ENCODE measurements at places on chromosomes 13 and 19. TPM values are rescaled to one million over a fixed set of nuclear protein-coding genes. Genes with fewer than 3 reads are reported as not detected.

The CYP4F2 gene
- not detected for total RNA-seq

The KLK1 gene
- not detected for total RNA-seq

The RFXAP gene
- 5.0 TPM for total RNA-seq

The OR7D4 gene
- total RNA-seq, result not detected

The PLIN5 gene
- not detected for total RNA-seq

The ZNF382 gene
- 17.3 TPM for total RNA-seq

The WDR88 gene
- not detected for total RNA-seq

The ETV2 gene
- 1.6 TPM for total RNA-seq

DNA sequence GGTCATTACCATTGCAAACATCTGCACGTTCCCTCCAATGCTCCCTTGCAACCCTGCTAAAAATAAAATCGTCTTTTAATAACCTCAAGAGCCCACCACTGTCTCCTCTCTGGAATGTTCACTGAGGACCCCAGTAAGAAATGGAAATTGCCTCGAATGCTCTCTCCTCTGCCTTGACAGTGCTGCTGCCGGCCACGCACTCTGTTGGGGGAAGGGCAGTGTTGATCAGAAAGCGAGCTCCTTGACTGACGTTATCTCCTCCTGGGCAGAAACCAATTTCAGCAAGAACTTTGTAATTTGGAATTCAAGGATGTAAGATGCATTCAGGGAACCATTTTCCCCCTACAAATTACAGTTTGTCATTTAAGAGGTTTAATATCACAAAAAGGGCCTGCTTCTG is 718.5 kb downstream of the UQCRFS1 start:
- H3K4me1 ChIP-seq, result no peaks in the 10 kb centered on the region
- DNase-seq, result no peak
- H3K4me3 ChIP-seq, result no peak overlapping the region
- H3K27me3 ChIP-seq, result no peaks in the 10 kb centered on the region
- no peaks in the 10 kb centered on the region for H3K36me3 ChIP-seq

DNA sequence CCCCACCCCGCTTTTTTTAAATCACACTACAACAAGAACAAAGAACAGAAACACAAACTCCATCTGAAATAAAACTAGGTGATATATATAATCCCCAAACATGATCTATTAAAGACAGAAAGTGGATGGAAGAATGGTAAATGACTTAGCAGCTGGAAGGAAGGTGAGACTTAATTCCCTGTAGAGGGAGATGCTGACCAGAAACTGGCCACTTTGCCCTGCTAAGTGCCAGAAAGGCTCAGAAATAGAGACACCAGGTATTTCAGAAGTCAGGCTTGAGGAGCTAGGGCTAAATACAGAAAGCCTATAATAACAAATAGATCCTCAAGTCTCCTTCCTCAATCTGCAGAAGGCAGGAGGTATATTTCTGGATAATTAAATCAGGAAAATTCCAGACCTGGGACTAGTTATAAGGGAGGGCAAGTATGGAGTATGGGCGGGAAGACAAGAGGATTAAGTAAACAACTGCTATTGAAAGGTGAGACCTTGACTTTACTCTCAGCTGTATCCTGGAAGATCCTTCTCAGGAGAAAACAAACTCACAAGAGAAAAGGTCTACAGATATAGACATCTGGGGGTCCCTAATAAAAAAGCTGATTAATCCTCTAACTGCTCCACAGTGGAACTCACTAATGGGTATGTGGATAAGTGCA is 32.2 kb downstream of the MTRF1 start:
- H3K36me3 ChIP-seq, result peaks cover 6% of the 10 kb centered on the region
- H3K4me3 ChIP-seq, result no peak overlapping the region

DNA sequence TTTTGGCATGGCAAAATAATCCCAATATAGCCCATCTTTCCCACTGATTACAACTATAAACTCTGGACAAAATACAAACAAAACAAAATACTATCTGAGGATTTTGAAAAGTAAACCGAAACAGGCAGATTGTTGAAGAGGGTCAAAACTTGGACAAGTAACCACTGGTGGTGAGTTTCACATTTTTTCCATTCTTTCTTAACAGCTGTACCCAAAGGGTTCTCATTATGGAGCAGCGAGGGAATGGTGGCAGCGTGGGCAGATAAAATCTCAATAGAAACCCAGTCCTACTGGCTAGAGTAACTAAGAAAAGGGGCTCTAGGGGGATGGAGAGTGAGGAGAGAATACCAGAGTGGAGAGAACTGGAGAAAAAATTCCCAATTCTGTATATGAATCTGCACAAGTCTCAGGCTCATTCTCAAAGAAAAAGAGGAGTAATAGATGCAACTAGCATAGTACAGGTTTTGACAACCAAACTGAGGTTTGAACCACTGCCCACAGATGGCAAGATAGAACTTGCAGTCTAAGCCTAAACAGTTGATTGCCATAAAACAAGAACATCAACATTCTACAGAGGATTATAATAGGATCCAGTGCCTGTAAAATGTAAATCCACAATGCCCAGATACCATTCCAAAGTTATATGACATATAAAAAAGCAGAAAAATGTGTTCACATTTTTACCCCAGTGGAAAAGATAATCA is 284.5 kb downstream of the KCNRG start:
- peaks cover 3% of the 10 kb centered on the region for H3K36me3 ChIP-seq
- no peaks in the 10 kb centered on the region for H3K27me3 ChIP-seq
- no peak overlapping the region for H3K4me3 ChIP-seq
- no peak for DNase-seq

- H3K27me3 ChIP-seq, result no peaks in the 10 kb centered on the region
- peak overlapping the region; percentile 22 for H3K27ac ChIP-seq
- no peaks in the 10 kb centered on the region for H3K36me3 ChIP-seq
- no peak for DNase-seq
- no peak overlapping the region for H3K4me3 ChIP-seq
- H3K4me1 ChIP-seq, result peaks cover 27% of the 10 kb centered on the region
These were observed 27.8 kb upstream of the IGSF23 start for GRCh38 chr19:44585371-44586133.

- H3K4me3 ChIP-seq, result no peak overlapping the region
- DNase-seq, result no peak
- H3K36me3 ChIP-seq, result no peaks in the 10 kb centered on the region
- no peaks in the 10 kb centered on the region for H3K27me3 ChIP-seq
- H3K4me1 ChIP-seq, result no peaks in the 10 kb centered on the region
These were observed 458.4 kb downstream of the SLITRK1 start for GRCh38 chr13:83423861-83424260.

- peaks cover 24% of the 10 kb centered on the region for H3K27me3 ChIP-seq
- no peak overlapping the region for H3K4me3 ChIP-seq
- no peaks in the 10 kb centered on the region for H3K4me1 ChIP-seq
- H3K36me3 ChIP-seq, result peaks cover 2% of the 10 kb centered on the region
- no peak overlapping the region for H3K27ac ChIP-seq
- DNase-seq, result no peak
These were observed 8.7 kb downstream of the ACER1 start for GRCh38 chr19:6324757-6325156.

- H3K36me3 ChIP-seq, result peaks cover 6% of the 10 kb centered on the region
- peaks cover 55% of the 10 kb centered on the region for H3K4me1 ChIP-seq
- no peak overlapping the region for H3K4me3 ChIP-seq
- no peak for DNase-seq
- H3K27ac ChIP-seq, result peak overlapping the region; percentile 86
These were observed 65.1 kb upstream of the NPAS1 start for GRCh38 chr19:46954502-46954992.

- peaks cover 2% of the 10 kb centered on the region for H3K36me3 ChIP-seq
- H3K27ac ChIP-seq, result no peak overlapping the region
- H3K4me1 ChIP-seq, result no peaks in the 10 kb centered on the region
- H3K27me3 ChIP-seq, result no peaks in the 10 kb centered on the region
- DNase-seq, result no peak
These were observed 31.7 kb upstream of the USP29 start for GRCh38 chr19:57088133-57088532.

DNA sequence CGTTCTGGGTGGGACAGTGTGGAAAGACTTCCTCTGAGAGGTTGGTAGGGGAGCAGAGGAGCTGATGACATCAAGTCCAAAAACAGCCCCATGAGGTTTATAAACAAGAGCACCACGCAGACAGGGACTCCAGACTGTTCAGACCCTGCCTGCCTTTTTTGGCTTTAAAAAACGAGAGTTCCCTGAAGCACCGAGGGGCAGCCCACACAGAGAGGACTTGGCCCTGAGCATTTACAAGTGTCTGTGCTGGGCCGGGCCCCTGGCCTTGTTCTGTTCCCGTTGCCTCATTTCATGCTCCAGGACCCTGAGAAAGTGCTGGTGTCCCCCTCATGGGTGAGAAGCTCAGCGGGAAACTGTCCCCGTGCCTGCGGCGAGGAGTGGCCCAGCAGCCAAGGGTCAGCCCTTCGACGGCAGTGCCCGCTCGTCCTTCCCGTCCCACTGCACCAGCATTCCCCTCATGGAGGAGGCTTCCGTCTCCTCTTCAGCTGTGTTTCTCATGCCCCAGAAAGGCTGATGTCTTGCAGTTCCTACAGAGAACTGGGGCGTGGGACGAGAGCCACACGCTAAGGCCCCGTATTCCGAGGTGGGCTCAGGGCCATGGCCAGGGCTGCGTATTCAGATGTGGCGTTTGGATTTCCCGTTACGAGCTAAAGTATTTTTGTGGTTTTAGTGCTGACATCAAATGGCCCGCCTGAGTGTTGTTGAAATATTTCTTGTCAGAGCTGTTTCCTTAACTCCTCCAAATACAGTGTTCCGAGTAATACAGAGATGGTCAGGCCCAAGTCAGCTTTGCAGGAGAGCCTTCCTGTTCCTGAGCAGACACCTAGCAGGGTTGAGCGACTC is 93.5 kb downstream of the ATP11A start:
- peaks cover 2% of the 10 kb centered on the region for H3K36me3 ChIP-seq
- H3K4me3 ChIP-seq, result no peak overlapping the region
- H3K27ac ChIP-seq, result peak overlapping the region; percentile 32
- H3K27me3 ChIP-seq, result no peaks in the 10 kb centered on the region
- no peak for DNase-seq

- no peak overlapping the region for H3K4me3 ChIP-seq
- H3K27me3 ChIP-seq, result no peaks in the 10 kb centered on the region
These were observed 10.8 kb downstream of the PPP1R12C start for GRCh38 chr19:55106591-55106990.

GRCh38 chr19:34127684-34128189 is 44.6 kb upstream of the LSM14A start:
- no peak for DNase-seq
- H3K27ac ChIP-seq, result no peak overlapping the region
- H3K27me3 ChIP-seq, result peaks cover 3% of the 10 kb centered on the region
- no peak overlapping the region for H3K4me3 ChIP-seq
- no peaks in the 10 kb centered on the region for H3K4me1 ChIP-seq

GRCh38 chr13:102203718-102204117 is 198.1 kb downstream of the FGF14 start:
- H3K27ac ChIP-seq, result no peak overlapping the region
- H3K4me3 ChIP-seq, result no peak overlapping the region
- DNase-seq, result no peak

DNA sequence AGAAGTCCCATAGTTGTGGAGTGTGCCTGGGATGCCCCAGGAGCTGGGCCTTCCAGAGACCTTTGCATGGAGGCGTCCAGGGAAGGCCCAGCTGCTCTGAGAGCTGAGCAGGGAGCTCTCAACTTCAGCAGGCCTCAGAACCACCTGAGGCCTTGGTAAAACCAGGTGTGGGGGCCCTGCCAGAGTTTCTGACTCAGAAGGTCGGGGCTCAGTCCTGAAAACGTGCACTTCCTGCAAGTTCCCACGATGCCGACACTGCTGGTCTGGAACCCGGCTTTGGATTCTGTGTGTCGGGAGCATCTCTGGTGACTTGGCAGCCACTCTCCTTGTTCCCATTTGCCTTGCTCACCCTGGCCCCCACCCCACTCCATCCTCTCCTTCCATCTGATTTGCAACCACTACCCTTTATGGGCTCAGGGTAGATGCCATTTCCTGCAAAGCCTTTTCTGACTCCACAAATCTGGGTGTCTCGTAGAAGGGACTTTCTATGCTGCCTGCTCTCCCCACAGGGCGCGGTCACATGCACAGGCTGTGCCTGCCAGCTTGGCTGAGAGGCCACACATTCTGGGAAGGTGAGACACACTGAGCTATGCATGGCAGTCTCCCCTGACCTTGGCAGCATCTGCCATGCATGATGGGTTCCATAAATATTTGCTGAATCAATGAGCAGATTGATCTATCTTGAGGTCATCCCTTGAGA is 244.7 kb downstream of the COL4A1 start:
- DNase-seq, result no peak
- H3K27me3 ChIP-seq, result no peaks in the 10 kb centered on the region
- H3K4me1 ChIP-seq, result no peaks in the 10 kb centered on the region
- no peaks in the 10 kb centered on the region for H3K36me3 ChIP-seq
- no peak overlapping the region for H3K27ac ChIP-seq

DNA sequence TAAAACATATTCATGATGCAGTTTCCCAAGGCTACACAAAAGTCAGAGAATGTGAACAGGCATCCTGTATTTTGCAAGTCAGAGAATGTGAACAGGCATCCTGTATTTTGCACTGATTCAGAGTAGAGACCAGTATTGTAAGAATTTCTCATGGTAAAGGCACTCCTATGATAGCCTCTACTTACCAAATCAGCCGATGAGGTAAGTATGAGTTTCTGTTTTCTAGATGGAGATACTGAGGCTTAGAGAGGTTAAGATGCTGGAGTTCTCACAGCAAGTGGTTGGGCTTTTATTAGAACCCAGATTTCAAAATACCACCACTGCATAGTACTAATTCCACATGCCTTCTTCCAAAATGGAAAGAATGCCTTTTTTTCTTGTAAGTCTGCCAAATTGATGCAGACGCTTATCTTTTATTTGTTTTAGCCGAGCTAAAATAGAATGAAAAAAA is 12.3 kb downstream of the TPT1 start:
- DNase-seq, result no peak
- peaks cover 81% of the 10 kb centered on the region for H3K4me1 ChIP-seq
- no peak overlapping the region for H3K4me3 ChIP-seq

DNA sequence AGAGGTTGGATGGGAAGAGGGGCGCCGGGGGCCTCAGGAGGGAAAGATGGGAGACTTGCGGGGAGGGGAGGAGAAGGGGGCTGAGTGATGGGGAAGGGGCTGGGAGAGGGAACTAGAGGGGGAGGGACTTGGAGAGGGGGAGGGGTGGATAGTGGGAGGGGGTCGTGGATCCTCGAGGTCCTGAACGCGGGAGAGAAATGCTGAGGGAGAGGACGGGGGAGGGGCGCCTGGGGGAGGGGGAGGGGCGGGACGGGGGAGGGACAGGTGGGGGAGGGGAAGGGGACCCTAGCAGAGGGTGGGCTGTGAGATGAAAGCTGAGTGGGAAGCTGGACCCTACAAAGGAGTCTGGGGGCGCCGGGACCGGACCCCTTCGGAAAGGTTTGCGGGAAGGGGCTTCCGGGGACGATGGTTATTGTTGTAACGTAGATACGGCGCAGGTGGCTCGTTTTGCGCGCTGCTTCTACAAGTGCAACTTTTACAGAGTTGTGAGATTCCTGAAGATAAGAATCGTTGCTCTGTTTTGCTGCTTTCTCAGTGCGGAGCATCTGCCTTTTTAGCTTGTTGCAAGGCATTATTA is 418 bp downstream of the ZNF444 start:
- peak overlapping the region; percentile 77 for H3K27ac ChIP-seq
- no peaks in the 10 kb centered on the region for H3K36me3 ChIP-seq
- no peaks in the 10 kb centered on the region for H3K27me3 ChIP-seq
- H3K4me3 ChIP-seq, result peak overlapping the region; percentile 83

GRCh38 chr19:29467824-29468401 is 57.9 kb upstream of the VSTM2B start:
- no peak overlapping the region for H3K4me3 ChIP-seq
- no peaks in the 10 kb centered on the region for H3K36me3 ChIP-seq
- DNase-seq, result no peak
- H3K4me1 ChIP-seq, result no peaks in the 10 kb centered on the region
